ENCODE measurements at places on chromosomes 12 and 14. TPM values are rescaled to one million over a fixed set of nuclear protein-coding genes. Genes with fewer than 3 reads are reported as not detected.

The MAPKAPK5 gene
- 84.2 TPM for total RNA-seq

DNA sequence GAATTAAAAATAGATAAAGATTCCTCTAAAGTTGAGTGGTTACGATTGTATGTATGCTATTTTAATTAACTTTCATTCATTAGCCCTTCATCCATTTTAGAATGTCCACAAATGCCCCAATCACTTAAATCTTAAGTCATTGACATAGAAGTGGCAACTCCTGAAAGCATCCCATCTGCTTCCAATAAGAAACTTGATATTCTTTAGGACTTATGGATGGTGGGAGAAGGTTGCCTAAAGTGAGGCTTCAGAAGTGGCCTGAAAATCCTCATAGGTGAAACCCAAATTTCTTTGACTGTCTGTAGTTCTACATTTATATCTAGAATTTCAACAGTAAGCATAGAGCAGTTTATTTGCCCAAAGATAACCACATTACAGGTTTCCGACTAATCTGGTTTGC is 161.7 kb upstream of the HMGA2 start:
- no peak for DNase-seq

GRCh38 chr14:21090940-21091663 is 7.4 kb downstream of the ZNF219 start:
- no peak for DNase-seq

DNA sequence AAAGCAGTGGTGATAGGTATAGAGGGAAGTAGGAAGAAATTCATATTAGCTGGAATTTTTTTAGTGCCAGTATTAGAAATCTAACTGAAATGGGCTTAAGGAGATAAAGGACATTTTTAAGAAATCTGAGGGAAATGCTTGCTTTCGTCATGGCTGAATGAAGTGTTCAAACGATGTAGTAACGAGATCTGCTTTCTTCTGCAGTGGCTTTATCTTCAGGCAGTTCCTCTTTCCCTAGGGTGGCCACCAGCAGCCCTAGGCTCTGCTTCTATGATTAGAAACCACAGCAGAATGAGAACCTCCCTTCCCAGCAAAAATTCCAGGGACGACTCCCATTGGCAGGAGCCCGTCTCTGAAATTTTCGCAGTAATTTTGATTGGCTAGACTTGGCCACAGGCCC is 163.9 kb upstream of the FRMD6 start:
- DNase-seq = no peak

- no peak for DNase-seq
Observed at GRCh38 chr12:46462641-46463355, 90.2 kb upstream of the SLC38A2 start.

GRCh38 chr12:3091038-3091319 is 13.8 kb downstream of the TSPAN9 start:
- no peak for DNase-seq

- no peak for DNase-seq
Observed at GRCh38 chr12:20028033-20028432, 340.3 kb upstream of the PDE3A start.
